ENCODE measurements at places on chromosomes 12 and 14.

DNA sequence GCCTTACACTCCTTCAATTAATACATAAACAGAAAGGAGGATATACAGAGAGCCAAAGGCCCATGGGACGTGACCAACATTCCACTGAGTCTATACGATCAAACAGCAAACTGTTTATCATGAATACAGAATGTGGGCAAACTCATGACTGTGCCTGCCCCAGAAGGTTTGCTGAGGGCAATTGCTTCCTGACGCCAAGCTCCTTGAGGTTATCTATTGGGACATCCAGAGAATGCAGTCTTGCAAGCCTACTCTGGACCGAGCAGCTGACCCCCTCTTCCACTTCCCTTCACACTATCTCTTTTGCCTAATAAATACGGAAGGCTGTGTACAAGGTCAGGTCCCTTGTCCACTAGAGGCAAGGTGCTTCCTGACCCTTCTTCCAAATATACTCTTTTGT lies 18.5 kb upstream of the SLC10A1 start:
- DNase-seq, result no peak

GRCh38 chr12:131542351-131542750 lies 168.5 kb upstream of the SFSWAP start:
- peak; percentile 60 for DNase-seq

- no peak for DNase-seq
Observed at GRCh38 chr14:64391113-64391725, 3.1 kb downstream of the MTHFD1 start.

- DNase-seq, result peak; percentile 68
Observed at GRCh38 chr12:50572760-50573159, 68.0 kb downstream of the DIP2B start.

DNA sequence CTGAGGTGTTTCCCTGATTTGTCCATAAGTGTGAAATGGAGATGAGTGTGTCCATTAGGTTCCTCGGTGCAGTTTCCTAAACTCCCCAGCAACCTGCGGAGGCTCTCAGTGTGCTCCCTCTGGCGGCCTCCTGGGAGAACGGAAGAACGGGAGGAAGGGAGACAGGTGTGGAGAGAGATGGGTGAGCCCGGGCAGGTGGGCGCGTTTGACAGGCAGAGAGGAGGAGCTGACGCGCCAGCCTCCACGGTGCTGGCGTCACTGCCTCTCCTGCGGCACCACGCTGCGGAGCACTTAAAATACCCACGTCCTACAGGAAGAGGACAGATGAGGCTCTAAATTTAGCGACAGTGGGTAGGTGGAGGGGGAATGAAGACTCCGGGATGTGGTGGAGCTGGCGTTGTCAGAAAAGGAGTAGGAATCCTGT lies 26.8 kb upstream of the PEX5 start:
- peak; percentile 58 for DNase-seq

DNA sequence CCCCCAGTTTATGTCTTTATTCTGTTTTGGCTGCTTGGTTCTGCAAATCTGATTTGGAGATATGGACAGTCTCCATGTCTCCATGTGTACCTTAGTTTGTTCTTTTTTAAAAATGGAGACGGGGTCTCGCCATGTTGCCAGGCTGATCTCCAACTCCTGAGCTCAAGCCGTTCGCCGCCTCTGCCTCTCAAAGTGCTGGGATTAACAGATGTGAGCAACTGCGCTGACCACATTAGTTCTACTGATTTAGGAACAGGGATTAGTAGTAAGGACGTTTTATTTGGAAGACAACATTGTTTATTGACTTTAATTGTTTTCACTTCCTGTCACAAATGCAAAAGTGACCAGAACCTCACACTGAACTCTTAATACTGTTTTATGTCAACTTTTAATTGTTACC lies 14.7 kb downstream of the AEBP2 start:
- DNase-seq, result no peak

GRCh38 chr14:101219896-101220703 lies 316.6 kb upstream of the RTL1 start:
- no peak for DNase-seq
